ENCODE measurements at places on chromosomes 6 and 20.
A peak's percentile ranks its signal among the peaks of the same experiment; 100 is the strongest.

DNA sequence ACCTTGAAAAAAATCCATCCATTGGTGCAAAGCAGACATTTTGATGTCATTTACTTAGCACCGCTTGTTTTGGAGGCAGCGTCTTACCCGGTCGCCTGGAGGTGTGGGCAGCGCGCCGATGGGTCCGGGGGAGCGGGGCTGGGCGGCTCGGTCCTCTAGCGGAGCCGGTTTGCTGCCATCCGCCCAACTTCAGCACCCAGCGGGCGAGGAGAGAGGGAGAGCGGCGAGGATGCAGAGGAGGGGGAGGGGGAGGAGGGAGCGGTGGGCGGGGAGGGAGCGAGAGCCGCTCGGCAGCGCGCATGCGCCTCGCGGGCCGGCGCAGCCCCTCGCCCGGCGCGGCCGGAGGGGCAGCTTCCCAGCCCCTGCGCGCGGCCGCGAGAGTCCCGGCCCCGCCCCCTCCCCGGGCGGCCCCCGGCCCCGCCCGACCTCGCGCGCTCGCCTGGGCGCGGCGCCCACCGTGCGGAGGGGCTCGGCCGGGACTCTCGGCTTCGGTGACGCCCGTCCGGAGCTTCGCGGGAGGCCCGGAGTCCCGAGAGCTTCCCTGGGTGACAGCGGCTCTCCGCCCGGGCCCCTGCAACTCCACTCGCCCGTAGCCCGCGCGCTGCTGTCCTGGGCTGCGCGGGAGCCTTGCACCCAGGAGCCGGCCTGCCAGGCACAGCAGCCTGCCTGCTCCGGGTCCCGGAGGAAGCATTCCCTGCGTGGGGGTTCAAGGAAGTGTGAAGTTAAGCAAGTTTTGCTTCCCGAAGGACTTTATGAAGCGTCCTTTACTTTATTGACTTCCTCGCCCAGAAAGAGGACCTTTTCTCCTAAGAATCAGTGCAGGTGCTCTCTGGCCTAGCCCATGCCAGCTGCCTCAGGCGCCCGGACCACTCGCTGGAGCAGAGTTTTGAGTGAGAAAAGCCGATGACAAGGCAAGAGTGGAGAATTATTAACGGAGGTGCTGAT is at the start of gene RGS17:
Gene RGS17, minus strand, starts transcription at position 246 of the 945 bp plus-strand sequence. CDS start 87,264 bp downstream, outside the sequence.
- peak; percentile 83 for DNase-seq

DNA sequence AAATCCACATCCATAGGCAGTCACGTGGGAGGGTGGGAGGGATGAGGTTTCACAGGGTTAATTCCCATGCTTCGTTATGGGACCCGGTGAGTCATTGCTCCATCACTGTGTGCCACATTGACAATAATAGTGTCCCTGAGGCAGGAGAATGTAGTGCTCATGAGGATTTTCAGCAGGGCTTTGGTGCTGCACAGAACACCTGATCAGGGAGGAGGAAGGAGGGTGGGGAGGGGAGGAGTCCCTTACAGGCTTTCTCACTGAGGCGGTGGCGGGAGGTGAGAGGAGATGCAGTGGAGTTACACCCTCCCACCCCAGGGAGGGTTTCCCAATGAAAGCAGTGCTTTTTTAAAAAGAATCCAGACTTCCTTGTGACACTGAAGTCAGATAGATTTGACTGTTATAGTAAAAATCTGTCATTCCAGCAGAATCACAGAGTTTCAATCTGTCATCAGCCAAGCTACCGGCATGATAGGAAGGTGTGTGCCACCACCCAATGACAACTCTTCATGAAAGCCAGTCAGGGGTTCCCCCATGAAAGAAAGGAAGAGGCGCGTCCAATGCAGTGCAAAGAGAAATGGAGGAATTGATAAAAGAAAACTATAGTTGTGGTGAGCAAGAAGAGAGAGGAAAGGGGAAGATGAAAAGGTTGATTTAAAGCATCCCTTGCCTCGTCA is 144.8 kb downstream of the TBC1D7 start:
- DNase-seq = no peak

- DNase-seq = no peak
Observed at GRCh38 chr6:167653561-167653960, 173.2 kb upstream of the AFDN start.

- DNase-seq = no peak
Observed at GRCh38 chr20:47688385-47689381, 96.6 kb downstream of the SULF2 start.

DNA sequence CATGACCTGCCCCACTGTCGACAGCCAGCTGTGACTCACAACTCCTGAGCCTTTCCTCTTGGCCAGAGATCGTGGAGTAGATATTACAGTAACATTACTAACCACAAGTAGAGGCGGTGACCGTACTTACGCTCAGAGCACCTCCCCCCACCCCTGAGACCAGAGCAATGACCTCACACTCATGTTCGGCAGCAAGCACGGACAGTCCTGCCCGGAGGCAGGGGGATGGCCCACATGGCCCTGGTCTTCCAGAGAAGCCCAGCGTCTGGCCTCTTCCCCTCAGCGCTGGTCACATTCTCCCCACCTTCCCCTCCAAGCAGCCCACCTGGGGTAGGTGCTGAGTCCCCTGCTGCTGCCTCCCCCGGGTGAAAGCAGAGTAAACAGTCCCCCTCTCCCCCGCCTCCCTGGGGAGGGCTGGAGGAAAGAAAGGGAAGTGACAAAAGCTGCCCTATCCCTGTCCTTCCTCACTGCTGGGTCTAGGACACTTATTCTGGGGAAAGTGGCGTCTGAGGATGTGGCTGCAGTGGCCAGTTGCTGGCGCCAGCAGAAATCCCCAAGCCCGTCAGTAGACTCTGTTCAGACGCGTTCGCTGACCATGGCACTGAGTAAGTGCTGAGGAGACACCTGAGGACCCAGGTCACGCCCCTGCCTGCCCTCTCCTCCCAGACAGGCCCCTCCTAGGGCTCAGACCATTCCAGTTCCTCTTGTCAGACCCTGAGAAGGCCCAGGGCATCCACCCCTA is 68.5 kb downstream of the MRPL14 start:
- DNase-seq = no peak

DNA sequence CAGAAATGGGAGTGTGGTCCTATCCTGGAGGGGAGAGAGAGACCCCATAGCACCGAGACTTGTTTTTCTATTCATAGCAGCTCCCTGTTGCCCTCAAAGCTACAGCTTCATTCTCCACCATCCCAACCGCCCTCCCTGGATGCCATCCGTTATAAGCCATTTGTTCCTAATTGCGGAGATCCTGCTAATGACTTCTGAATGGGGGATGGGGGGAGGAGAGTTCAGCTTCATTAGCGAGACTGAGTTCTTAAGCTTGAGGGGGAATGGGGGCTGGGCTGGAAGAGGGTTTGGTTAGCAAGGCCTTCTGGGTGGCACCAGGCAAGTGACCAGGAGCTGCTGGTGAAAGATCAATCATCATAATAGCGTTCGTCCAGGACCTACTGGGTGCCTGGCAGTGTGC is 27.1 kb downstream of the FOXP4 start:
- DNase-seq = no peak

DNA sequence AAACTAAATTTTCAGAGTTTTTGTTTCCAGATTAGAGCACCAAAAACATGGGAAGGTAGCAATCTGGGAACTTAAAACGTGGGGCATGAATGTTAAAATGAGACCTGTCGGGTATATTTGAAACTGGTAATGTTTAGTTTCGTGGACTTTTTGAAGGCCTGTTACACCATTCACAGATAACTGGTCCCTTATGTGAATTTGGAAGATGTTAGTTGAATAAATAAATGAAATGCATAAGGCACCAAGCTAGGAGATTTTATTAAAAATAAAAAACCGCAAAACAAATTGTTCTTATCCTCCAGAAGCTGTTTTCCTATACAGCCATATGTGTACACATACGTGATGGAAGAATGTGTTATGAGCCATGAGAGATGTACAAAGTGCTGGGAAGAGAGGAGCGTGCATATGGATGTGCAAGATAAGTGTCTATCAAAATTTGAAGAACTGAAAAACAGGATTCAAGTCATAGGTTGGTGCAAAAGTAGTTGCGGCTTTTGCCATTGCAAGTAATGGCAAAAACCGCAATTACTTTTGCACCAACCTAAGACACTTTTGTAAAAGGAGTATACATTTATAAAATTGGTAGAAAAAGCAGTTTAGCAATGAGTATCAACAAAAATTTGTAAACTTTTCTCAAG is 700 bp upstream of the MCUR1 start:
- no peak for DNase-seq

DNA sequence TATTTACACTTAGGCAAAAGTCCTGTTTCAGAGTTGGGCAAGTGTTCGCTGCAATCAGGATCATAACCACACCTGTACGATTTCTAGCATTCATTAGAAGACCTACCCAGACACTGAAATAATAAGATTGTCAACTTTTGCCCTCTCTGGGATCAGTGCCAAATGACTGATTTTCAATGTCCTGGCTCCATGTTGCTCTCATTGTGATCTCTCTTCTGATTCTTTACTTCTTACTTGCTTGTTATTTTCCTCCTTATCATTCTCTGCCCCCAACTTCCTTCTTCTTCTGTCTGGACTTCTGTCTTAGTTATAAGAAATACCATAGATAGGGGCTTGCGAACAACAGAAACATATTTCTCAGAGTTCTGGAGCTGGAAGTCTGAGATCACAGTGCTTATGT is 94.4 kb upstream of the BMP2 start:
- DNase-seq = no peak

- DNase-seq = no peak
Observed at GRCh38 chr6:108714766-108715414, 133.3 kb upstream of the ARMC2 start.

GRCh38 chr20:10249048-10249770 is 30.6 kb downstream of the SNAP25 start:
- no peak for DNase-seq

DNA sequence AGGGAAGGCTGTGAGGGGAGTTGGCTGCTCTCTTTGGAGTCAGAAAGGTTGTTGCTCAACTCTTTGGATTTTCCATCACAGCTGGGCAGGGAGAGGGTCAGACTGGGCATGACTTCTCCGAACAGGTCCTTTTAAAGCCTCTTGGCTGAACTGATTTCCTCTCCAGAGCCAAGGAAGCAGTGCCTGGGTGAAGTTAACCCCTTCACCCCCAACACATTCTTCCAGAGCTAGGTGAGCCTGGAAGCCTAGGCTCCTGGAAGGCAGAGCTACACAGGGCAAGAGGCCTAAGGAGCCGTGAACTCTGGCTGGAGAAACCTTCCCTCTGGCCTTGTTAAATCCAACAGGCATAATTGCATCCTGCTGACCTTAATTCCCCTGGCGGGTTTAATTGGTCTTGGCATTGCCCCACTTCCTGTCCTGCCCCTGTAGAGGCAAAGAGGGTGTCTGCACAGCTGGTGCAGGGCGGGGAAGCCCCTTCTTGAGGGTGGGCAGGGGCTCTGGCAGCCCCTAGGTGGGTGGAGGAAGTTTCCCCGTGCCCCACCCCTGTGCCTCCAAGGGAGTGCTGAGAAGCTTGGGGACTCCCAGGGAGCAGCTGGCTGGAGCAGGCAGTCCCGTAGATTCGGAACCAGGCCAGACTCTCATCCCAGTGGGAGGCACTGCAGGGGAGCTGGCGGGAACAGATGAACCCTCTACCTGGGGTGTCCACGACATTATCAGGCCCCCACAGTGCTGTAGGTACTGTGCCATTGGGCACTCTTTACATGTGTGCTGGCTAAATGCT is 3.6 kb upstream of the MYLK2 start:
- no peak for DNase-seq

DNA sequence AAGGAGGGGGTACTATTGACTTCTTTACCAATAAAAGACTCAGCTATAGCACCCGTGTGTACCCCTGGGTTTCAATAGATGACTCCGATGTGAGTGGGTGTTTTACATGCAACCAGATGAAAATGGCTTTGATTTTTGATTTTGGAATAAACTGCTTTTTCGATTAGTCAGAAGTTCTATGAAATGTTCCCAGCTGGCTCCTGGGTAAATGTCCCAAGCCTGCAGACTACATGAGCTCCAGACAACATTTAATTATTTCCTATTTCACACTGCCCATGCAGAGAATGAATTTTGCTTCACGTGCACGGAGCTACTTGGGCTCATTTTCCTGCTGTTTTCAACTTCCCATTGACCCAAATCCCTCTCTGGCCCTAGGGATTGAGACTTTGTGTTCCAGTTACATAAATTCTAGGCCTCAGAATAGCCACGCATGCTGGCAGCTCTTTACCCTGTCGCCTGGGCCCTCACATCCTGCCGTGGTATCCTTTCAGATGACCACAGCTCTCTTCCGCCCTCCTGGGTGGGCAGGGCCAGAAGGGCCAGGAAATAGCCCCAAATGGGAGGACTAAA is 59.7 kb downstream of the GPR6 start:
- no peak for DNase-seq

- no peak for DNase-seq
Observed at GRCh38 chr6:44504301-44504791, 116.8 kb downstream of the CDC5L start.

DNA sequence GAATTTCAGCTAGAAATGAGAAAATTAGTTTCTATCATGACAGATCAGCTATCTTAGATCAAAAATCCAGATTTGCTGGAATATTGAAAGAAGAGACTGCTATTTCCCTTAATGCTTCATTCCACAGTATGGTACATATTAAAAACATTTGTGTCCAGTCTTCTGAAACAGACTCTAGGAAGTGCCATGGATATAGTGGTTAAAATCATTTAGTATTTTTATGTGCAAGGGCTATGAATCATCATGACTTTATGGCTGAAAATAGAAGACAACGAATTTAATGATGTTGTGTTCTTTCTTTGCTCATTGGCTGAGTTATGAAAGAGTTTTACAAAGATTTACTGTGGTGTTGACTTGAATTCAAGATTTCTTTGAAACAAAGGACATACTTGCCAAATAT is 146.6 kb downstream of the ANKRD60 start:
- no peak for DNase-seq

- DNase-seq = no peak
Observed at GRCh38 chr20:9792674-9793073, 46.2 kb downstream of the PAK5 start.

DNA sequence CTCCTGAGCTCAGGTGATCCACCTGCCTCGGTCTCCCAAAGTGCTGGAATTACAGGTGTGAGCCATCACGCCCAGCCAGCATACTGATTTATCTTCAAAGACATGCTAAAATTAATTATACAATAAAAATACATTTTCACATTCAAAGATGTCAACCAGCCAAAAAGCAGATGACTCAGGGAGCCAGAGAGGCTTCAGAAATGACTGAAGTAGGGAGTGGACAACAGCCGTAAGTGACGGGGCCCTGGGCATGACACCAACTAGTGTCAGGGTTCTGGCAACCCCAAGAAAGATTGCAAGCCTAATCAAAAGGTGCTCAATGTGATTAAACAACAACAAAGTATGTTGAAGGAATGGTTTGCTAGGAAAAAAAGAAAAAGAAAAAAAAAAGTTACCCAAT is 28.4 kb downstream of the GPLD1 start:
- DNase-seq = no peak
